ENCODE measurements at places on chromosomes 5 and 9.

DNA sequence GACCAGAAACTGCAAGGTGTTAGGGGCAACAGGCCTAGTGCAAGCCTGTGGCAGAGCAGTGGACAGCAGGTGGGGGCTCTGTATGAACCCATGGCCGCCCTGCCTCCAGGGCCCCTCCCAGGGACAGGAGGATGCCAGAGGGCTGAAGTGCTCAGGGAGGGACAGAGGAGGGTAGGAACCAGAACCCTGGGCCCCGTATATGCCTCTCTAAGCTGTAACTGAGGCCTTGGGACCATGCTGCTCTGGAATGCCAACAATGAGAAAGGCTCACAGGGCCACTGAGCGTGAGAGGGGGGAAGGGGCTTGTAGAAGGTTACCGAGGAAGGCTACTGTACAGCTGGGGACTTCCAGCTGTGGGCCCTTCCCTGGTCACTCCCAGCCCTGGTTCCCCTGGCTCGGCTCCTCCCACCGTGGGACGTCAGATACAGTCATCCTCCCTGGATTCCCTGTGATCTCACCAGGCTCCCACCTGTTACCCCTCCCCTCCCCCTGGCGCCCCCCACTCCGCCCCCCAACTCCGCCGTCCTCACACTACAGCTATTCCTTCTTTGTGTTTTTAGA, 21.1 kb downstream of the AQP7 start:
- no peak for DNase-seq

- DNase-seq = no peak
Observed at GRCh38 chr5:115624994-115625393, 842 bp downstream of the TMED7 start.

DNA sequence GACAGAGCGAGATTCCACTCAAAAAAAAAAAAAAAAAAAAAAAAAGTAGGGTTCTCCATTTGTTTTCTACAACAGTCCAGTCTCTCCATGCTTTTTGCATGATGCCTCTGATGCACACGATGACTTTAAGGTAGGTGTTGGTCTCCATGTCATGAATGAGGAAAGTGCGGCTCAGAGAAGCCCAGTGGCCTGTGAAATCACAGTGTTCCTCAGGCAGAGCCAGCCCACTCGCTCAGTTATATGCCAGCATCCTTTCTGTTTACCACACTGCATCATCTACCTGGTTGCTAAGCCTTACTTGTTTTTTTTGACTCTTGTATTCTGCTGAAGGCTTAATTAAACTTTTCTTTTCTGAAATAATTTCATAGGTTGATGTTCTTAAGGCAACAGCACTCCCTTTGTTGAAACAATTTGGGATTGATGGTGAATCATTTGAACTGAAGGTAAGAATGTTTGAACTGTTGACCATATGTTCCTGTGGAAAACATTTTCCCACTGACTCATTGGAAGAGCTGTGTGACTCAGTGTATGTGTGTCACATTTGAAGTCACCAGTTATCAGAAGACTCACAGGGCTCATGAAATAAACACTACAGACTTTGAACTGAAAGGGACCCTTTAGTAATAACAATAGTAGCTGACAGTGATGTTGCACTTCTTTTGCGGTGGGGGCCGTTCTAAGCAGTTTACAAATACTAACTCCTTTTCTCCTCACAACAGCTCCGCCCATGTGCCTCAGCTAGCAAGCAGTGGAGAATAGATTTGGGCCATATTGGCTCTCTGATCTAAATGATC, 40.2 kb downstream of the RCL1 start:
- DNase-seq = peak; percentile 66

GRCh38 chr5:23740029-23740428, 232.6 kb downstream of the PRDM9 start:
- DNase-seq = no peak

- no peak for DNase-seq
Observed at GRCh38 chr9:77534376-77535057, 113.6 kb downstream of the GNA14 start.

GRCh38 chr9:105144076-105144475, 100.4 kb upstream of the SLC44A1 start:
- DNase-seq = no peak

- DNase-seq = no peak
Observed at GRCh38 chr9:98804083-98804482, 3.4 kb upstream of the GALNT12 start.
